ENCODE measurements at places on chromosomes 7 and 10.
A peak's percentile ranks its signal among the peaks of the same experiment; 100 is the strongest.

- no peak for DNase-seq
Measured at GRCh38 chr7:21113609-21114415, 314.1 kb upstream of the SP4 start.

DNA sequence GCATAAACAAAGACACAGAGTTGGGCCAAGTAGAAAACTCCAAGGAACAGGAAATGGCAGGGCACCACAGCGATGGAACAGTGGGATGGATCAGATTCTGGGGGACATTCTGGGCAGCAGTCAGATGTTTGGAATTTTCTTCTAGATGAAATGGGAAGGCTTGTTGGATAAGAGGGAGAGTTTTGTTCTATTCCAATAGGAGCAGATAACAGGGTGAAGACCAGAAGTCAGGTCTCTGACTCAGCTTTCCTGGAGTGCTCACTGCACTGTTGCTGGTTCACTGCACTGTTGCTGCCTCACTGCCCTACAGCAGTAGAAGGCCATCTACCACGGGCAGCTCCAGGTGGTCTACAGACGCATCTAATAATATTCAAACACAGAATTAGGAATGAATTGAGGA, 135.6 kb downstream of the ATE1 start:
- DNase-seq, result no peak

DNA sequence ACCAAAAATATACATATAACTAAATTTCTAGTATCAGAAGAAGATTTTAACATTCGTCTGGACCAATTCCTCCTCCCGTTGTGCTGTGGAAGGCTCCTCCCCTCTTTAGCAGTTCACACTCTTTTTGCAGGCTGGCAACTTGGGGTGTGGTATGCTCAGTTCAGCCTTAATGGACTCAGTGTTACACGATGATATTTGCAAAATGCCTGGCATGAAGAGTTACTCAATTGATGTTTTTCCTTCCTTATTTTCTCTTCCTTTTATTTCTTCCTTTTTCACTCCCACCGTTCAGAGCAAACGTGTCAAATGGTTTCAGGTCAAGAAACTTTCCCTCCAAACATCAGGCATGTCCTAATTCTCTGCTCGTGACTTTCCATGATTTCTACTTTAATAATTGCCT, 248.3 kb downstream of the PHF14 start:
- DNase-seq, result no peak

DNA sequence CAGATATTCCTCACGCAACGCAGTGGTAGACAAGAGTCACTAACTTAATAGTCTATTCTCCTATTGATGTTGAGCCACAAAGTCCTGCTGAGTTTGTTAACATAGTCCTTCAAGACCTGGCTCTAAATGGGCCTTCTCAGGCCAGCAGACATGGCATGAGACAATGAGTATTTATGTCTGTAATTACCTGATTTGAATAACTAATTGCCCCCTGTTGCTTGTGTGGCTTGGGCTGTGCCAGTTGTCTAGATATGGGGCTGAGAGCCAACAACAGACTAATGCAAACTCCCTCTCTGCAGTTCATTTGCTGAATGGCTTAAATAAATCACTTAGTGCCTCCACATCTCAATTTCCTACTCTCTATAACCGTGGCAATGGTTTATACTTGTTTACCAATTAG, 65.5 kb upstream of the VWC2 start:
- DNase-seq, result no peak

- peak; percentile 1 for DNase-seq
Measured at GRCh38 chr10:118423800-118424442, 81.8 kb upstream of the FAM204A start.

DNA sequence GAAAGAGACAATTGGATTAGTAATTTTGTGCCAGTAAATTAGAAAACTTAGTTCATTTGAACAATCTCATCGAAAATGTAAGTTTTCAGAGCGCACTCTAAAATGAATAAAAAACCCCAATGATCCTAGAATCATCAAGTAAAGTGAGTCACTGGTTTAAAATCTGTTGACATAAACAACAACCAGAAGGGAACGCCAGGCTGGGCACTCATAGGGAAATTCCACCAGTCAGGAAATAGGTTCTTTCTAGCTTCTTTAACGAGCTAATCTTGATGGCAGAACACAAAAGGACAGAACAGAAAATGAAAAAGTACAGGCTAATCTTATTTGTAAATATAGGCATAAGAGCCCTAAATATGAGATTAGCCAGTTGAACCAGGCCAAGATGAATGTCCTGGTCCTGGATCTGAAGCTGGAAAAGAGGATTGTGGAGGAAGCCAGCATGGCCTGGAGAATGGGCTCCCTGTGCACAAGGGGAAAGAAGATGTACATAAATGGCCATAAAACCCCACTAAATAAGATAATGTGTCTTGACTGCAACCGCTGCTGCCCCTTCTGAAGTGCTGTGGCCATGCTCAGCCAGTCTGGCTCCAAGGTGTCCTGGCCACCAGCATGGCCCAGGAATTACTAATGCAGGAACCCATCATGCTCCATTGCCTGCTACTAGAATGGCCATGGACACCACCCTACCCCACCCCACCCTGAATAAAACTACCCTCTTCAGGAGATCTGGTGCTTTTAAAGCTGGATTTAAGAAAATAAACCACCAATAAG, 114.0 kb downstream of the WDFY4 start:
- DNase-seq, result no peak

- DNase-seq, result no peak
Measured at GRCh38 chr10:67924136-67924535, 39.7 kb downstream of the SIRT1 start.

- no peak for DNase-seq
Measured at GRCh38 chr7:8146788-8147413, 115.1 kb downstream of the ICA1 start.

DNA sequence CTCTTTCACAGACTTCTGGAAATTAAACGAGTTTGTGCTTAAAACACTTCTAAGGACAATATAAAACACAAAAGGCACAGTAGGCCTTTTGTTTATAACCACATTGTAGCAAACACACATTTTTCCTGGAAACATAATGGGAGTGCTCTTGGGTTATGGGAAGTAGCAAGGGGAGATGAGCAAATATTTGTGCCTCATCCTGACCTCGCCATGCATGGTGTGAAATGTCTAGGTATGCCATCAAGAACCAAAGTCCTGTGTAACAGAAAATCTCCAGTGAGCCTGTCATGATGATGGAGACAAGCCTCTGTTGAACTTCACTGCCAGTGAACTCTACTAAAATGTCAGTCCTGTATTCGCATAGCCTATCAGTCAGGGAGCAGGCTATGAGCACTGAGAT, 1029.6 kb downstream of the LRMDA start:
- no peak for DNase-seq

- DNase-seq, result no peak
Measured at GRCh38 chr10:98608411-98608810, 161.7 kb upstream of the HPS1 start.

DNA sequence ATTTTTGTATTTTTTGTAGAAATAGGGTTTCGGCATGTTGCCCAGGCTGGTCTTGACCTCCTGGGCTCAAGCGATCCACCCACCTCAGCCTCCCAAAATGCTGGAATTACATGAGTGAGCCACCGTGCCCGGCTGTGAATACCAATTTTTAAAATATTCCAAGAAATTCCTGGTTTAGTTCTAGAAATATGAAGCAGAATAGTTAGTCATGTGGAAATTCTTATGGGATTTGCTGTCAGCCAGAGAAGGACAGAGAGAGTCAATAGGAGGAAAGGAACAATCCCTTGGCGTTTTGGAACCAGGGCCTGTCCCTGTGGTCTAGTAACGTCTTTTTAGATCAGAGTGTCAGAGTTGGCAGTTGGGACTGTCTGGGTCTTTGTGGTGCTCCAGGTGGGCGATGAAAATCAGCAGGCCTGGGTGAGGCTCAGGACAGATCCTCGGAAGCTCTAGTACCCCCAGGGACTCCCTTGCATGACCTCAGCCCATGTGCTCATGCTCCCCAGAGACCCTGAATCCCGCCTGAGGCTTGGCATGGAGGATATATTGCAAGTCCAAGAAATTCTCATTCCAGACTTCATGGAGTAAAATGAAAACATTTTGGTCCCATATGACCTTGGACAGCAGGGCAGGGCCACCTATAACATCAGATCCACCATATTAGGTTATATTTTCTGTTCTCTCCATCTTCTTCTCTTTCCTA, 7.8 kb downstream of the NODAL start:
- DNase-seq, result no peak

DNA sequence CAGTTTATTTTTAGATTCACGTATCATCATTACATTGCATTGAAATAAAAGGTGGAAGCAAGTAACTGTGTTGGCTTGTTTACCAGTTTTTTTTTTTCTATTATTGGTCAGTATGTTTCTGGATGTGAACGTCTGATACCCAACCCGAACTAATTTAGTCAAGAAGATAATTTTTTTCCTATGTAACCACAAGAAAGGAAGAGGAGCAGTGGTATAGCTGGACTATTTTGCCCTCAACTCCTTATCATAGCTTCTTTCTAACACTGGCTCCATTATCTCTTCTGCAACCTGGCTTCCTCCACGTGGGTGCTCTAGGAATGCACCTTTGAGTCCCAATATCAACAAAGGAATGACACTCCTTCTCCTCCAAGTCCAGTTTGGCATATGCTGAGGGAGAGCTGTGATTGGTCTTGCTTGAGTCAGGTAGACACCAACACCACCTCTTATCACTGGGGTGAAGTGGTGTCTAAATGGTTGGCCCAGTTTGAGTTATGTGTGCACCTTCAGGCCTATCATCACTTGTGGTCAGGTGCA, 29.4 kb downstream of the OR9A2 start:
- DNase-seq, result no peak

- peak; percentile 14 for DNase-seq
Measured at GRCh38 chr7:108146070-108146842, 16.1 kb upstream of the LAMB4 start.

DNA sequence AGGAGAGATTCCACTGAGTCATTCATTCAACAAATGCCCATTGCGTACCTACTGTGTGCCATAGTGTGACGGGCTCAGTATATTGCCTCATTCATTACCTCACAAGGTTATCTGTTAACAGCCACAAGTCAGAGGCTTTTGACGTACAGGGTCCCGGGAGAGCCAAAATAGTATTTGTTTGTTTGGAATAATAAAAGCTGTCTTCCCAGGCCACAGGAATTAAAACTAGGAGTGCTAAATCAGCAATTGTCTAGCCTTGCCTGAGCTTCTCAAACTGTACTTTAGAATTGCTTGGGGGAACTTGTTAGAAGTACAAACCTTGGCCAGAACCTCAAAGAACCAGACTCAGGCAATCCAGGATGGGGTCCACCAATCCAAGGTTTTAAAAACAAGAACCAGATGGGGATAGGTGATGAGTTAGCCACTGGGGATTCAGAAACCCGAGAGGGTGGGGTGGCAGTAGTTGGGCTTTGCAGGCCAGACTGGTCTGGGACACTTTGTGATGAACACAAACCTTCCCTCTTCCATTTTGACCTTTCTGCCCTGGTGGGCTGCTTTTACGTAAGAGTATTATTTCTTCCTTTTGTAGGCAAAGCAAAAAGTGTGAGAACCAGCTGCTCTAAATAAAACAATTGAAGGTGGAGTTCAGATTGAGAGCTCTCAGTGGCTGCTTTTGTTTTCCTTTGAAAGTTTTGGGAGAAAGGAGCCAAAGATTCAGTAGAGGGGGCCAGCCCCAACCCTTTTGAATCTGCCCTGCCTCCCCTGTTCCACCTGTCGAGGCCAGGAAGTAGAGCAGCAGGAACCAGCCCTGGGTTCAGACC, 113.0 kb upstream of the ANLN start:
- no peak for DNase-seq

GRCh38 chr7:31133497-31133896, 81.4 kb downstream of the ADCYAP1R1 start:
- no peak for DNase-seq

DNA sequence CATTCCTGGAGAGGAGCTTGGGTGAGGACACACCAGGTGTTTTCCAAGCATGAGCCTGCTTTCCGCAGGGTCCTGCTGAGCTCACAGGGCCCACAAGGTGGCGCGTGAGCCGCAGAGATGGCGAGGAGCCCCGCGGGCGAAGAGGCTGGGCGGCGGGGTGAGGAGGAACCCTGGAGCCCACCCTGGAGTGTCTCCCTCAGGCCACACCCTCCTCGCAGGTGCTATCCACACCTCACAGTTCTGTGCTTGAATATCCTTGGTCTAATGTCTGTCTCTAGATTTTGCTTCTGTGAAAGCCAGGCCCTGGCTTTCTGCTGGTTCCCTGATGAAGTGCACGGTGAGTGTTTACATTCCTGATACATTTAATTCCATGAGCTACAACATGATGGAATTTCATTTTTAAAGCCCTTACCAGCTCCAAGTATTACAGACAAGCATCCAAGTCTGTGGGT, 433.6 kb downstream of the ACTR3B start:
- no peak for DNase-seq

DNA sequence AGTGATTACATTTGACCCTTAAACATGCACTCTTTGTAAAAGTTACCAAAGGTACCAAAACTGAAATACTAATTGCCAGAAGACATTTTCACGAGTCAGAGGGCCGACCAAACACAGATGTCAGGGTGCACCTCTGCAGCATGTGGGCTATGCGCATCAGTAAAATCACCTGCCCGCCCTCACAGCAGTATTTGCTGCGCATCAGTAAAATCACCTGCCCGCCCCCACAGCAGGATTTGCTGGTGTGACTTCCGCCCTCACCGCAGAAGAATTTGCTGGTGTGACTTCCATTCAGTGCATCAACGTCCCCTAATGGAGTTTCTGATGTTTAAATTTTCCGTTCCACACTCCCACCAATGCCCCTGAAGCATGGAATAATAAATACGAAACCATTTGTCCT, 202.9 kb downstream of the PTPRN2 start:
- DNase-seq, result no peak

DNA sequence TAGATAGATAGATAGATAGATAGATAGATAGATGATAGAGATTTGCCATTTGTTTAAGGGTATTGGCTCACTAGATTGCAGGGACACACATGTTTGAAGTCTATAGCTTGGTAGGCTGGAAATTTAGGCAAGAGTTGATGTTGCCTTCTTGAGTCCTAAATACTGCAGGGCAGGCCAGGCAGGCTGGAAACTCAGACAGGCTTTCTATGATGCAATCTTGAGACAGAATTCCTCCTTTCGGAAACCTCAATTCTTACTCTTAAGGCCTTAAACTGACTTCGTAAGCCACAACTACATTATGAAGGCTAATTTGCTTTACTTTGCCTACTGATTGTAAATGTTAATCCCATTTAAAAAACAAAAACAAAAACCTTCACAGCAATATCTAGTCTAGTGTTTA, 322.9 kb upstream of the AKR1E2 start:
- DNase-seq, result no peak
